ENCODE measurements at places on chromosomes 5 and 9.

DNA sequence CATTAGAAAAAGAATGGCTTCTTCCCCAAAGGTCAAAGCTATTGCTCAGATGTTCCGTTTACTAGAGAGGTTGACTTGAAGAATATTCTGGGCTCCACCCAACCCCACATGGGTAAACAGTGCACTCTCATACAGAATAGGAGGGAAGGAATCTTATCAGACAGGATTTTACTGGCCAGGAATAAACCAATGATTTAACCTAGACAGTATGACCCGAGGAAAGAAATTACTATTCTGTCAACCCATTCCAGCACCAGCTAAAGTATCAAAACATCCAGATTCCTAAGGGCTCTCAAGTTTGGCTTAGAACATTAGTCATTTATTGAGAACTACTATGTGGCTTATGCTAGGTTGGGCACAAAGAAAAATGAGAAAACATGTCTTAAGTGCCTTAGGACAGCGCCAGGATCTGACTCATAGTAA, 493.6 kb upstream of the KLF4 start:
- no peak for DNase-seq

- DNase-seq: no peak
Observed at GRCh38 chr9:13524245-13524644, 244.8 kb upstream of the MPDZ start.

DNA sequence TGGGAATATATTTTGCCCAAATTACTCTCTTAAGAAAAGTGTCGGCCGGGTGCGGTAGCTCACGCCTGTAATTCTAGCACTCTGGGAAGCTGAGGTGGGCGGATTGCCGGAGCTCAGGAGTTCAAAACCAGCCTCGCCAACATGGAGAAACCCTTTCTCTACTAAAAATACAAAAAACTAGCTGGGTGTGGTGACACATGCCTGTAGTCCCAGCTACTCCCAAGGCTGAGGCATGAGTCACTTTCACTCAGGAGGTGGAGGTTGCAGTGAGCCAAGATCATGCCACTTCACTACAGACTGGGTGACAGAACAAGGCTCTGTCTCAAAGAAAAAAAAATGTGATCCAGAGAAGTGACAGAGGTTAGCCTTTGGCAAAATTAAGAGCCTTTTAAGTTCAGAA, 26.4 kb upstream of the TMEM171 start:
- no peak for DNase-seq

- DNase-seq: no peak
Observed at GRCh38 chr5:57411982-57412381, 70.6 kb downstream of the ACTBL2 start.

- DNase-seq: peak; percentile 57
Observed at GRCh38 chr5:72508241-72509170, 1.3 kb upstream of the ZNF366 start.

DNA sequence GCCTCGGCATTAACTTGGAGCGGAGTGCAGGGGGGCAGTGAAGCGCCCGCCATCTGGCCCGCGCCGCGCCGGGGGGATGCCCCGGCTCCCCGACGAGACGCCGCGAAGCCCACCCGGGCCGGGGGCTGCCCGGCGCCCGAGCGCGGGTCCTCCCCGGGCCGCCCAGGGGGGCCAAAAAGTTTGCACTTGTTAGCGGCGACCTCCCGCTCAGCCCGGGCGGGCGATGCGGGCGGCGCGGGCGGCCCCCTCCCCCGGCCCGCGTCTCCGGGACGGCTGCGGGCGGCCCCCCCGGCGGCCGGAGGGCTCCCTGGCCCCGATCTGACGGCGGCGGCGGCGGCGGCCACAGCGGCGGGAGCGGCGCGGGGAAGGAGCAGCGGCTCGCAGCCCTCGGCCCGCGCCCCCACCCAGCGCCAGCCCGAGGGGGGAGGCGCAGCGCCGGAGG, at the start of gene NTNG2:
NTNG2 (plus strand) TSS at position 316 of the 442 bp plus-strand sequence. CDS start 4,774 bp downstream, outside the sequence.
- DNase-seq: no peak

DNA sequence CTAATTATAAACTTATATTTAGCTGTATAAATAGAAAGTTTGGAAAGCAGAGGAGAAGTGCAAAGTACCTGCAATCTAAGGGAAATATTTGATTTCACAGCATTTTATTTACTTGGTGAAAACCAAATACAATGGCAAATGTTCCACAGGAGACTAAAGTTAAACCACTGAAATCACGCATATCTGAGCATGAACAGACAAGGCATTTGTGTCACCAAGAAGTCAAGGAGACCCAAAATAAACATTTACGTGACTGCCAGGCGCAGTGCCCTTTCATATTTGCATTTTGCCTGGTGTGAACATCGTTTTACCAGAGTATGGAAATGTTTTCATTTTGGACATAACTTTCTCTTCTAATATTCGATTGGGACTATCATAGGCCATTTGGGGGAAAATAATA, 20.6 kb downstream of the UGCG start:
- no peak for DNase-seq

DNA sequence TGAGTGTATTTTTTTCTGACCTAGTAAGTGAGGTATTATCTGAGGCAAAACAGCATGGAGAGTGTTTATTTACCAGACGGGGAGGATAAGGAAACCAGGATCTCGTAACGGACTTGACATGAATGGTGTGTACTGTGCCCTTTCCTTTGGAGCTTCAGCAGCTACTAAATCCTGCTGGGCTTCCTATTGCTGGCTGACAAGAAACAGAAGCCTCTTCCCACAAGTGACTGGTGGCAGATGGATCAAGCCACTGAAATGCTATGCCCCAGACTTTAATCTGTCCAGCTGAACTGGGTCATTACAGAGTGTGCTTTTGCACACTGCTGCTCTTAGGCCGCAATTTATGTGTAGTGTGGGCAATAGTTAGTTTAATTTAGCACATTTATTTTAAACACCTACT, 162.7 kb upstream of the MRPS30 start:
- DNase-seq: no peak

DNA sequence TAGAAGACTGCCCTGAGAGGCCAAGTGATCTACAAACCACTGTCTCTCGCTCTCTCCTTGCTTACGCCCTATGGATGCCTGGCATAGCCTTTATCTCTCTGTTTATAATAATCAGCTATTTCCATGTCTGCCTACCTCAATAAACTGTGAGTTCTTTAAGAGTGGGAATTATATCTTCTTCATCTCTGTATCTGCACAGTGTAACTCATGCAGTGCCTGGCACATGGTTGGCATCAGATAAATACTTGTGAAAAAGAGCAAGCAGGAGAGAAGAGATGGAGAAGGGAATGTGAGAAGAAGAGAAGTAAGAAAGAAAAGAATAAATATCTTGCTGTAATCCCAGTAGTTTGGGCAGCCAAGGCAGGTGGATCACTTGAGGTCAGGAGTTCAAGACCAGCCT, 94.6 kb upstream of the TNPO1 start:
- DNase-seq: no peak

DNA sequence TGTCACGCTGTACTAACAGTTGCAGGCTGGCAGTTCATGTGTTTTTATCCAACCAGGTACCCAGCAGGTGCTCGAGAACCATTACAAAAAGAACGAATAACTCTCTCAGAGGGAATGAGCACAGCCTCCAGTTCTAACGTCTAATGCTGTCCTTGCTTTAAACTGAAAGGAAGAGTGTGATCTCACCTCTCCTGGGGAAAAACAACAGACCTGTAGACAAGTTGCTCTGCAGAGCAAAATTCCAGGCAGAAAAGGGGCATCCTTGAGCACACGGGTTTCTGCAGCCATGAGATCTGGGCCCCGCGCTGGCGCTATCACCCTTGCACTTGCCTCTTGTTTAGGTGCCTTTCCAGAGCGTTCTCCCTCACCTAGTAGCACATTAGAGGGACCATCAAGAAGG, 92.5 kb upstream of the DNAH5 start:
- no peak for DNase-seq

DNA sequence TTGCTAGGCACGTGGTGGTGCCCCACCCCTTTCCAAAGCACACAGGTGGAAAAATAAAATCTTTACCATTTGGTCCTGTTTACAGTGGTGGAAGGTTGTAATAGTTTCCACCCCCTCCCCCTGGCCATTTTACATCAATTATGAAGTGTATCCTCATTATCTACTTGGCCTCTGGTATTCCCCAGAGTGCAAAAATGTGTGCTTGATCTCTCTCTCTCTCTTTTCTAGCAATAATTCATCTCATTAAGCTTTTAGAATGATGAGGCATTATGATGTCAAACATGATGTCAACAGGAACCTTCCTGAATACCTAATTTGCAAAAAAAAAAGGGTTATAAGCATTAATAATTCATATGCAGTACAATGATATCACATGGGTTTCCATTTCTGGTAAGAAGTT, 3.1 kb downstream of the PDE8B start:
- no peak for DNase-seq

DNA sequence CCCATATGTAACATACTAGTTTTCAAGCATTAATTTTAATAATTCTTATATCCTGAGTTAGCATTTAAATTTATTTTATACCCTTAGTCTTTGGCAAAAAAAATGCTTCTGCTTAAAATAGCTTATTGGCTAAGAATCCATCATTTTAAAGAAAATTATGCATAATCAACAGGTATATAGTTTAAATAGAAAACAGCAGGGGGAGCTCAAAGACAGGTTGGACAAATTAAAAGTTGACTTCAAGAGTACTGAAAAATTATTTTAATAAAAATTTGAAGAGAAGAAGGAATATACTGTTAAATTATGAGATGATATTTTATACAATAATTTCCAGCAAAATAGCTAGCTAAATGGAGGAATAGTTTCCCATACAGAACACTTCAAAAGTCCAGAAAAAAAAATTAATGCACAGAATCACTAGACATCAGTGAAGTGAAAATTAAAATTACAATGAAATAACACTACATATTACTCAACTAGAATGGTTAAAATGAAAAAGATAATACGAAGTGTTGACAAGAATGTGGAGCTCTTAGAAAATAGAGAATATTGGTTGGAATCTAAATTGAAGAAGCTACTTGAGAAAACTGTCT, 387.1 kb downstream of the PDE4D start:
- DNase-seq: no peak

DNA sequence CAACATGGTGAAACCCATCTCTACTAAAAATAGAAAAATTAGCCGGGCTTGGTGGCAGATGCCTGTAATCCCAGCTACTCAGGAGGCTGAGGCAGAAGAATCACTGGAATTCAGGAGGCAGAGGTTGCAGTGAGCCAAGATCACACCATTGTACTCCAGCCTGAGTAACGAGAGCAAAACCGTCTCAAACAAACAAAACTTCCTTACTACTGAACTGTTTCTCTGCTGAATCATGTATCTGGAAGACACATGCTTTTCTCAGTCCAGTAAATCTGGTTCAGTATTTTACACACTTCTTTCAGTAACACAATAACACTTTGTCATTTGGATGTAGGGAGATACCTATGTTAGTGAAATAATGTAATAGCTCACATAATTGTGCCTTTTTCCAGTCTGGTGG, 7.9 kb downstream of the TRMT10B start:
- DNase-seq: no peak

DNA sequence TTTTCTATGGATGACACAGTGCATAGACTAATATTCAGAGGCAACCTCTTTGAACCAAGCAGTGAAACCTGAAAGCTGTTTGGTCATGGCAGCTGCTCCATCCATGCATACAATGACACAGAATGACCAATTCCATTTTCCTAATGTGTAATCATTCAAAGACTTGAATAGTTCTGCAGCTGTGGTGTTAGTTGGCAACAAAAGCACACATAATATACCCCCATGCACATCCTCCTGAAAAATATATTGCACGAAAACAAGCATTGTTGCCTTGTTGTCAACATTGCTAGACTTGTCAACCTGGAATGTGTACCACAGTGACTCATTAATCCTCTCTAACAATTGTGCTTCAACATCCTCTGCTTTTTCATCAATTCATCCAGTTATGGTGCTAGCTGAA, 71.0 kb upstream of the SEMA6A start:
- no peak for DNase-seq

GRCh38 chr9:99977033-99977792, 70.8 kb downstream of the STX17 start:
- no peak for DNase-seq

- DNase-seq: peak; percentile 74
Observed at GRCh38 chr9:89522261-89522958, 24.5 kb upstream of the SEMA4D start.

DNA sequence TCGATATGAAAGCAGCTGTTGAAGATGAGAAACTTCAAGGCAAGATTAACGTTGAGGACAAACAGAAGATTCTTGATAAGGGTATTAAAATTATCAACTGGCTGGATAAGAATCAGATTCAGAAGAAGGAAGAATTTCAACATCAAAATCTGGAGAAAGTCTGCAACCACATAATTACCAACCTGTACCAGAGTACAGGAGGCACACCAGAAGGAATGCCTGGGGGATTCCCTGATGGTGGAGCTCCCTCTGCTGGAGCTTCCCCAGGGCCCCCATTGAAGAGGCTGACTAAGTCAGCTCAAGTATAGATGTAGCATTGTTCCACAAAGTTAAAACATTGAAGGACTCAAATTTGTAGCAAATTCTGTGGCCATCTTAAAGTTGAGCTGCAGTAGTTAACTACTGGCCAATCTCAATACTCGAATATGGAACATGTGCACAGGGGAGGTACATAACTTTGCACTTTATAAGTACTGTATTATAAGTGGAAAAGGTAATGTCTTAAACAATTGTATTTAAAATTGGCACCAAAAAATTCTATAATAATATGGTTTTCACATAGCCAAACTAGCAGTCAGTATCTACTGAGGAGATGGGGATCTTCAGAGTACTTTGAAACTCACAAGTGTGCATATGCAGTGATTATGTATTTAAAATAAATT, 237.5 kb downstream of the CHSY3 start:
- DNase-seq: peak; percentile 6

DNA sequence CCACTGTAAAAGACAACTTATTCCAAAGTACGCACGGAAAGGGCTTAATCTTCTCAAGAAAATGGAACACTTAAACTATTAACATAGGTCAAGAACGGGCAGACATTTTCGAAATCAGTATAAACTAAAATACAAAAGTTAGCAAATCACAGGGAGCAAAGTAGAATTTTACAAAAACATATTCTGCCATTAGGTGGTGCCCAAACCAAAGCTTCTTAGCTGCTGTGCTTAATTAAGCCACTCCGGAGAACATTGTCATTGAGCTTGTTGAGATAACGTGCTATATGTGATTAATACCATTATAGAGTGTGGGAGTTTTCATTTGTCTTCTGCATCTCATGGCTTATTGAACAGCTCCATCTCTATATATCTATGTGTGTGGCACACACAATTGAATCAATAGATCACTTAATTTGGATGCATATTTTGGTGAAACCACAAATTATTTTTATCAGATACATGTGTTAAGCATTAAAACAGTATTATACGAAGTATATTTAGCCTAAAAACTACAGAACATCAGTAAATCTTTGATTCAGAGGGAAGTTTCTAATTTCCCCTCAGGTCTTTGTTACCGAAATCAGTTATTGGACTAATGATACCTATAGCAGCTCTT, 23.4 kb downstream of the UBLCP1 start:
- DNase-seq: no peak

- DNase-seq: no peak
Observed at GRCh38 chr9:76911971-76912370, 6.1 kb upstream of the PRUNE2 start.

GRCh38 chr5:5539590-5539989, 117.1 kb downstream of the ICE1 start:
- no peak for DNase-seq

- DNase-seq: no peak
Observed at GRCh38 chr9:89442501-89442978, 55.4 kb downstream of the SEMA4D start.
